ENCODE measurements at places on chromosomes 6 and 20.

DNA sequence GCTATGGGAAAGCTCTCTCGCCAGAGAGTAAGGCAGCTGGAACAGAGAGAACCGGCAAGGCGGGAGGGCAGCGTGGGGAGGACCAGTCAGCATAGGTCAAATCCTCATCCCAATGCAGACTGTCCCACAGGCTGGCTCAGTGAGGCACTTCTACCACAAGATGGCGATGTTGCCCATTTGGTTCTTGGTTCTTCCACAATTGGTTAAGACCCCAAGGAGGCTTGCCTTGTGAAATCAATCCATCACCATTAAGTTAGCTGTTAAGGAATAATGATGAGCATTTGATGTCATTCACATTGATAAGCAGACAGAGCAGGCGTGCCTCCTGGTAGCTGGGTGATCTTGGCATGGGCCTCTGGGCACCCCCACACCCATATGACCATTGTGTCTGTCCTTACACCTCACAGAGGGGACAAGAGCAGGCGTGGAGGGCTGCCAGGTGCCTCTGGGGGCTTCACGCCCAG lies 2.4 kb downstream of the CSTL1 start:
- peak; percentile 67 for DNase-seq

GRCh38 chr6:25649611-25650010 lies 2.4 kb upstream of the SCGN start:
- no peak for DNase-seq

DNA sequence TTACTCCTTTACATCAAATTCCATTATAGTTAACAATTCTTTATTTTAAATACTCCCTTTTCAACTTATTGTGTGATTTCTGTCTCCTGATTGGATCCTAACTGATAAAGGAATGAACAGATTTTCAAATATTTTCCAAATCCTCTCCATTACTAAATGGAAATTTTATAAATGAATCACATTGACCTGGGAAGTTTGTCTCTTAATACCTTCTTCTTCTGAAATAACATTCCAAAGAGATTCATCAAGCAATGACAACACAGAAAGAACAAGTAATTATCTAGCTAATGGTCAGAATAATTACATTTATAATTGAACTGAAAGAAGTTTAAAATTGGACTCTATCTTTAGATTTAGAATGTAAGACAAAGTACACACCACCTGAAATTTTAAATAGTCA lies 515.4 kb upstream of the PTCHD4 start:
- DNase-seq: no peak

DNA sequence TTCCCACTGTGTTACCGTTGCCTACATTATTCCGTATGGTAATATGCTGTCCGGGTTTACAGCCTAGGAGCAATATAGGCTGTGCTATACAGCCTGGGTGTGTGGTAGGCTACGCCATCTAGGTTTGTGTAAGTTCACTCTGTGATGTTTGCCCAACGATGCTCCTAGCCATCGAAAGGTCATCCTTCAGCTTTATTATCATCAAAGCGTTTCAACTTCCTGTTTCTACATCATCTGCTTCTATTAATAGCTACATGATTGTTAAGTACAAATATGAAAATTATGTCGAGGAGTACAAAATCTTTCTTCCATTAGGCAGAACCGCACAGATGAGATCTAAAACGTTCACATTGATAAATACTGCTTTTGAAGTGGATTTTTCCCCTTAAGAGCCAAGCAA lies 69.9 kb downstream of the PPP1R14C start:
- no peak for DNase-seq

Data from activated T-cell treated with anti-CD3 and anti-CD28 coated beads, Interleukin-2, amount 50 U/mL, for 72 hours (primary cell).